ENCODE measurements at places on chromosomes 3 and 15.

DNA sequence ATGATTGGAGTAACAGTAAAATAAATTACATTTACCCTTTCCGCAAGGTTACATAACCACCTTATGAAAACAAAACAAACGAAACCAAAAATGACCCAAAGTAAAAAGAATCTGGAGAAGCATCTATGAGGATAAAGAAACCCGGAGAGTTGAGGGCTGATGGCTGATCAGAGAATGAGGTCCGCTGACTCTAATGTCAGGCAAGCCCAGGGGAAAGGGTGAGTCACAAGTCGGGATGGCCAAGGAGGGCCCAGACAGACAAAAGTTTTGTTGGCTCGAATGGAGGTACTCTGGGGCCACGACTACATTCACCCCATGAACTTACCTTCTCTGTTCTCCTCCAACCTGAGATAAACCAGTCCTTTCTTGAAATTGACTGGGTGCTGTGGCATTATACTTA lies 95.7 kb downstream of the RORA start:
- DNase-seq = no peak

DNA sequence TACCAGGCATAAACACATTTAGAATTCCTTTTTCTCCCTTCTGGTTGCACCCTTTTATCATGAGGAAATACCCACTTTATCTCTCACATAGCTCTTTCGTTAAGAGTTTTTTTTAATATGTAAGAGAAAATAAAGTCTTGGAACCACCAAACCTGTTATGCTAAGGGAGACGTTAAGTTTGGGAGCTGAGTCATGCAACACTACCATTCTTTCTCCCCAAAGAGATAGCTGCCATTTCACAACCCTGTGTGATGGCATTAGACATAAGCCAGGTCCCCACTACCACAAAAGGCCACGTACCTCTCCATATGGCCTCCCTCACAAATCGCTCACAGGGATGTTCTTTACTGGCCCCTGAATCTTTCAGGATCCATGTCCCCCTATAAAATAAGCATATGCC lies 7.6 kb upstream of the NIPA1 start:
- DNase-seq = no peak

DNA sequence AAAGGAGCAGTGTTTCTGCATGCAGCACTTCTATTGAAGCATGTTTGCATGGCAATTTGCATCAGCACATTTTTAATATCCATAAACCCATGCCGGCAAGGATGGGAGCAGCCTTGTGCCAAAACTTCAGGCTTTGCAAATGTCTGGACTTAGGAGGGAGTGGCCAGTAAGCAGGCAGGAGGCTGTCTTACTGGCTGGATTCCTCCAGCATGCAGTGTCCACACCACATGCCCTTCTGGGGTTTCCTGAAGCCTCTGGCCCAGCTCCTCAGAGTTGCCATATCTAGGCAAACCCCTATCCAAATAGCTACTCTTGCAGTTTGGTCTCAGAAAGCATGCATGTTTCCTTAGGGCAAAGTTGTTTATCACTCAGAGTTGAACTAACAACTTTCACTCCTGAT lies 139.1 kb upstream of the MRPS22 start:
- DNase-seq = no peak

- DNase-seq = no peak
Observed at GRCh38 chr15:90174140-90174875, 26.8 kb upstream of the SEMA4B start.

- DNase-seq = peak; percentile 49
Observed at GRCh38 chr3:69082805-69083204, 1.9 kb upstream of the ARL6IP5 start.

GRCh38 chr3:54191220-54191619 lies 68.9 kb downstream of the CACNA2D3 start:
- no peak for DNase-seq

- no peak for DNase-seq
Observed at GRCh38 chr15:85614059-85614458, 180.7 kb downstream of the KLHL25 start.

DNA sequence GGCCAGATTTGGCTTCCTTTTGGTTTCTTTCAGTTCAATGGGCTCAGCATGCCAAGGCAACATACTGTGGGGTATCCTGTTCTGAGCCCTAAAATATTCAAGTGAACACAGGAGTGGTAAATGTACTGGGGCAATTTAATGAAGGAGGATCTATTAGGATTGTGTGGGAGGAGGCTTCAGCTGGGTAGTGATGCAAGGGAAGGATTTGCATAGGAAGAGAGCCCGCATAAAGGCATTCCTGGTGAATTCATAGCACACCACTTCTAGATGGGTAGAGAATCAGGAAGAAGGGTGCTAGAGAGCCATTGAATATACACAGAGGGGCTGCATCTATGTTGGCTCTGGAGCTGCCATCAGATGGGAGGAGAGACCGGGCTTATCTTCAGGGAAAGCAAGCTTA lies 20.6 kb upstream of the KNG1 start:
- DNase-seq = no peak

GRCh38 chr3:152574461-152575079 lies 260.4 kb upstream of the P2RY1 start:
- DNase-seq = no peak

GRCh38 chr3:149353581-149354184 lies 20.2 kb upstream of the TM4SF18 start:
- no peak for DNase-seq

DNA sequence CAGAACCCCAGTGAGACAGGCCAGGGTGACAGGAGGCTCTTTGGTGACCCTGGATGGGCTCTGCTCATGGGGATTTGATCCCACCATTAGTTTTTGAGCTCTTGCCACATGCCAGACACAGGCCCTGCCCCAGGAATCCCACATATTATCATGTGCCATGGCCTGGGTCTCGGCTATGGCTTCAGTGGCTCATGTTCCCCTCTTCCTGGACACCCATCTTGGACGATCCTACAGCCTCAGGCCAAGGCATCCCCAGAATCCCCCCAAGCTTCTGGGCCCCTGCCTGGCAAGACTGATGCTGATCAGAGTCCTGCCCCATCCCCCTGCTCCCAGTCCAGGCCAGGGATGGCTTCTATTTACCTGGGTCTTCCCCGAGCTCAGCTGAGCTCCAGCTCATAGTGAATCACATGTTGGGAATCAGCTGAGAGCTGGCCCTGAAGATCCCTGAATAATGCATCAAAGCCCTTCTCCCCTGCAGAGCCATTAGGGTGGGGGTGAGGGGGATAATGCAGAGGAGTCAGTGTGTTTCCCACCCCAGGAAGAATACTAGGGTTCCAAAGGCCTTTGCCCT lies 50.9 kb upstream of the CHRNB4 start:
- no peak for DNase-seq

DNA sequence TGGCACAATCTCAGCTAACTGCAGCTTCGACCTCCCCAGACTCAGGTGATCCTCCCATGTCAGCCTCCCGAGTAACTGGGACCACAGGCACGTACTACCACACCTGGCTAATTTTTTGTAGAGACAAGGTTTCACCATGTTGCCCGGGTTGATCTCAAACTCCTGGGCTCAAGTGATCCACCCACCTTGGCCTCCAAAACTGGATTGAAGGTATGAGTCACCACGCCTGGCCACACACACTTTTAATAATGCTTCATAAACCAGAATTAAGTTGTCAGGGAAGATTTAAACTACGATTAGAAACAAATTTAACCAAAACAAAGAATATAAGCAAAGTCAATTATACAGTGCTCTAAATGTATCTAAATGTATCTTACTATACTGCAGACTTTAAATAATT lies 87.5 kb downstream of the LRRFIP2 start:
- DNase-seq = no peak

- DNase-seq = no peak
Observed at GRCh38 chr15:92117261-92117731, 263.8 kb downstream of the SLCO3A1 start.

GRCh38 chr3:31762097-31762764 lies 218.8 kb downstream of the OSBPL10 start:
- DNase-seq = no peak

- no peak for DNase-seq
Observed at GRCh38 chr3:186002884-186003472, 65.2 kb upstream of the TRA2B start.

DNA sequence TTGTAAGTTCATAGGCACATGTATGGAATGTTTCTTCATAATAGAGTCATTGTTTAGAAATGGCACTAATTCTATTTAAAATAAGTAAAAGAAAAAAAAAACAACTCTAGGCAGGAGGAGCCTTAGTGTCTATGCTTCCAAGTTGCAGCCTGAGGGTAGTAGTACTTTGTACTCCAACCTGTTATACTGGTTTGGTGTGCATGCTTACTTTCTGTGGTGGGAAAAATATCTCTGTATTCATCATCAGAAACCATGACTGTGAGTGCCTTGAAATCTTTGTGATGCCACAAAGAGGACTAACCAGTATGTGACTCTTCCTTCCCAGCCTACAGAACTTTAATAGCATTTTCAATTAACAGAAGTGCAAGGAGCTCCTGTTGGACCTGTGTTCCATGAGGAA lies 4.4 kb downstream of the NAALADL2 start:
- DNase-seq = no peak

- no peak for DNase-seq
Observed at GRCh38 chr3:78687520-78687919, 1080.3 kb downstream of the ROBO1 start.

DNA sequence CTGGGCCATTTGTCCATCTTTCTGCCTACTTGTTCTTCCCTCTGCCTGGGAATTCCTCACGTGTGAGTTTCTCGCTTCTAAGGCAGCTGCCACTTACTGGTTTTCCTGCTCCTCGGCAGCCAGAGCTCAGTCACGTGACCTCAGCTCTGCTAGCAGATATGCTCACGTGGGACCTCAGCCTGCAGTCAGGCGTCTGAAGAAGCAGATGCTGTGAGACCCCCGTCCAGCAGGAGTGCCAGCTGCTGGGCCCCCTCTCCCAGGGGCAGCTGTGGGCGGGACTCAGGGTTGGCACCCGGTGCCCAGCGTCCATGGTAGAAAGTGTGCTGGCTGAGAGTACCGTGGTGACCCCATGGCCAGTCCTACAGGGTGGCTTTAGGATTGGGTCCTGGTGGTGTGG lies 161.3 kb upstream of the TLE3 start:
- DNase-seq = no peak

- no peak for DNase-seq
Observed at GRCh38 chr15:22922003-22922402, 58.2 kb downstream of the CYFIP1 start.

- no peak for DNase-seq
Observed at GRCh38 chr15:36645106-36645505, 65.7 kb downstream of the CDIN1 start.

DNA sequence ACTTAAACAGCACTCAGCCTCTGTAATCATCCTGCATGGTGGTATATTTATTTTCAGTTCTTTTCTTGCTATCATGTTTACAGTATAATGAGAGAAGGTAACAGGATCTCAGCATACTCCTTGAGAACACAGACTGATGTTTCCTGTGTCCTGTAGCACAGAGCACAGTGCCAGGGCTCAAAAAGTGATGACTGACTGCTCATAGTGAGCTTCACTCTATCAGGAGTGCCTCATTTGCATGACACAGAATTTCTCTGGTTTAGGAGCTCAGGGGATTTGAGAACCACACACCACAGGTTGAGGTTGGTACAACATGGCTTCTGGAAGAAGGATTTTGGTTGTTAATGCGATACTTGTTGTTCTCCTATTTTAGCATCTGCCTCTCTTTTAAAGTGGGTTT lies 68.5 kb upstream of the SLC2A2 start:
- no peak for DNase-seq

DNA sequence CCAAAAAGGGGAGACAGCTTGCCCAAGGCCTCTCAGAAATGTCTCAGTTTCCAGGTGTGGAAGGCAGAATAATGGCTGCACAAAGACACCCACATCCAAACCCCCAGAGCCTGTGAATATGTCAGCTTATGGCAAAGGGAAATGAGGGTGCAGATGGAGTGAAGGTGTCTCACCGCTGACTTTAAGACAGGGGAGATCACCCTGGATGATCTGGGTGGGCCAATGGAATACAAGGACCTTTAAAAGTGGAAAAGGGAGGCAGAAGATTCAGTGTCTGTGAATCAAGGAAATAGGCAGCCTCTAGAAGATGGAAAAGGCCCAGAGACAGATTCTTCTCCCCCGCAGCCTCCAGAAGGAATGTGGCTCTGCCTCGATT lies 48.8 kb upstream of the ATP2B2 start:
- no peak for DNase-seq

DNA sequence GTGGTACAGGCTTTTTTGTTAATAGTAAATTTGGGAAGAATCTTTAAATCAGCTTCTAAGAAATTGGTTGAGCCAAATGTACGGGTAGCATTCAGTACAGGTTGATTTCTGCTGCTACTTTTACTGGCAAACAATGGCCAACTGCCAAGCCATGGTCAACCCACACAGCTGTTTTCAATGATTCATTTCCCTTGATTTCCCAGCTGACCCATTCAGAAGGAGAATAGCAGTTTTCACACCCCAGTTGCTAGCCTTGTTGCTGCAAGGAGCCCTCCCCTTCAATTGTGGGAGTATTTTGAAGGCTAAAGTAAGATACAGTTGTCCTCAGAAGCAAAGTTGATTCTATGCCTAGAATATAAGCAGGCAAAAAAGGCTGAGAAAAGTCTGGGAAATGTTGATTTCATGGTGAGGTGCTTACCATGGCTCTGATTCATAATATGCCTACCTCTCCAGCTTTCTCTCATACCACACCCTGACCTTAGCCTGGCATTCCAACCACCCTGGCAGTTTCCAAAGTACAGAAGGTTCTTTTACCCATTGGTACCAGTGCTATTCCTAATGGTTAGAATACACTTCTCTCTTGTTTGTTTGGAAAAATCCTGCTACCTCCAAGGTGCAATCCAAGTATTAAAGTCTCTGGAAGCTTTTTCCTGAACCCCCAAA lies 320.3 kb upstream of the TGFBR2 start:
- peak; percentile 90 for DNase-seq

GRCh38 chr3:58048301-58048700 lies 40.1 kb downstream of the FLNB start:
- no peak for DNase-seq

DNA sequence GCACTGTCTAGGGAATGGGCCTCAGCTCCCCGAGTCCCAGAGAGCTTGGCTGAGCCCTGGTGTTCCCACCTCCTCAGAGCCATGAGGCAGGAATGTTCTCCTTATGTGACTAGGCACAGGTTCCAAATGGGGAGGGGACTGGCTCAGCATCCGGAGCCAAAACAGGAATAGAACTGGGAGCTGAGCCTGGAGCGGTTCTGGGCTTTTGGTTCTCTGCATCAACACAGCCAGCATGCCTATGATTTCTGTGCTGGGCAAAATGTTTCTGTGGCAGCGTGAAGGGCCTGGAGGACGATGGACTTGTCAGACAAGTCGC lies at the start of gene FAM131A:
FAM131A (plus strand) TSS at position 202 of the 316 bp plus-strand sequence; CDS start at position 233, 31 bp downstream.
- DNase-seq = no peak

DNA sequence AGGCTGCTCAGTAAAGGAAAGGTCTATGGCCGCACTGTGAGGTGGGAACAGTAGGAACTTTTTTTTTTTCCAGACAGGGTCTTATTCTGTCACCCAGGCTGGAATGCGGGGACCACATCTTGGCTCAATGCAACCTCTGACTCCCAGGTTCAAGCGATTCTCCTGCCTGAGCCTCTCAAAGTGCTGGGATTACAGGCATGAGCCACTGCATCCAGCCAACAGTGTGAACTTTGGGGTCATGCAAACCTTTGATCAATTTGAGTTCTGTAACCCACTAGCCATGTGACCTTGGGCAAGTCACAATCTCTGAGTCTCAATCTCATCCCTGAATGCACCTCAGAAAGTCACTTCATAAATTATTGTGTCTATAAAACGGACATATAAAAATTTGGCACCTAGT lies 286.8 kb upstream of the CTNNB1 start:
- DNase-seq = no peak

- DNase-seq = no peak
Observed at GRCh38 chr3:102016417-102016816, 167.1 kb downstream of the NFKBIZ start.

Data from AG09319 (cell line).